SK-N-SH (cell line): ENCODE measurements at places on chromosomes 13 and 19. TPM values are rescaled to one million over a fixed set of nuclear protein-coding genes. Genes with fewer than 3 reads are reported as not detected.

DNA sequence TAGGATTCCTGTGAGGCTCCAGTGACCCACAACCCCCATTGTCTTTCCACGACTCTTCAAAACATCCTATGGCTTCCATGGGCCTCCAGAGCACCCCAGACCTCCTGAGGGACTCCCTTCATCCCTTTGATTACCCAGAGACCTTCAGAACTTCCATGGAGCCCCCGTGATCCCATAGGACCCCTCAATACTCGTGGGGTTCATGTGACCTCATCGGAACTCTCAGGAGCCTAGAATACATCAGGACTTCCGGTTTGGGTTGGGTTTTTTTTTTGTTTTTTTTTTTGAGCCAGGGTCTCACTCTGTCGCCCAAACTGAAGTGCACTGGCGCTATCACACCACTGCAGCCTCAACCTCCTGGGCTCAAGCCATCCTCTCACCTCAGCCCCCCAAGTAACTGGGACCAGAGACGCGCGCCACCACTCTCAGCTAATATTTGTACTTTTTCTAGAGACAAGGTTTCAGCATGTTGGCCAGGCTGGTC, 774 bp downstream of the ALDH16A1 start:
- DNase-seq = no peak
- H3K36me3 ChIP-seq = peaks cover 9% of the 10 kb centered on the region
- peak overlapping the region; percentile 95 for H3K27ac ChIP-seq
- H3K4me1 ChIP-seq = no peaks in the 10 kb centered on the region; the same call in 1 of the 2 replicates
- peak overlapping the region; percentile 61 for H3K4me3 ChIP-seq

DNA sequence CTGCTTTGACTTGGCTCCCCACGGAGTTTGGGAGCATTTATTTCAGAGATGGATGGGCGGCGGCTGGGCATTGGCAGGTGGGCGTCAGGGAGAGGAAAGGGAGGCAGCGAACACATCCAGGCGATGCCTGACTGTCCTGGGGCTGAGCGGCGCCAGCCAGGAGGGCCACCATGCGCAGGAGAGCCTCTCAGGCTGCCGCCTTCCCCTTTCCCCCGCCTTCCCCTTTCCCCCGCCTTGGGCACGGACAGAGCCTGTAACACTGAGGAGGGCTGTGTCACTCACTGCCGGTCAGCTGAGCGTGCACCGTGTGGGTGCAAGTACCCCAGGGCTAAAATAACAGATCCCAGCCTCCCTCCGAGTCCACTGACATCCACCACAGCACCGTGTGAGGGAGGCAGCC, 11.4 kb downstream of the MCF2L start:
- peaks cover 6% of the 10 kb centered on the region; the same call in 1 of the 2 replicates for H3K27me3 ChIP-seq
- H3K4me3 ChIP-seq = no peak overlapping the region
- H3K36me3 ChIP-seq = no peaks in the 10 kb centered on the region
- peak; percentile 85 for DNase-seq
- H3K4me1 ChIP-seq = peaks cover 72% of the 10 kb centered on the region; the same call in 1 of the 2 replicates

DNA sequence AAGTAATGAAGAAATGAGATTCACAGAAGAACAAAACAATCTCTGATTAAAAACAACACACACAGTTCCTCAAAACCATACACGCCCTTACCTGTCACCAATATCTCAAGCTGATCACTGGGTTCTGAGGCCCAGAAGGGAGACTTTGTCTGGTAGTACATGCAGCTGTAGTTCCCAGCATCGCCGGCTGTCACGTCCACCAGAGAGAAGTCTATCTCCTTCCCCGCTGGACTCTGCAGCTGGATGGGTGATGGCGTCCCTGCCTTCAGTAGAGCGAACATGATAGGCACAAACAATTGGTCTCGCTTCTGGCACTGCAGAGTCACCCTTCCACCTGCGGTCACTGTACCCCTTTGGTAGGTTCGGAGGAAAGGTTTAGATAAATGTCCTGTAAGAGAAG, 7.3 kb downstream of the TARM1 start:
- no peak overlapping the region for H3K27ac ChIP-seq
- H3K4me3 ChIP-seq = no peak overlapping the region
- no peaks in the 10 kb centered on the region for H3K4me1 ChIP-seq
- H3K27me3 ChIP-seq = peaks cover 66% of the 10 kb centered on the region; the same call in 1 of the 2 replicates
- no peak for DNase-seq
- no peaks in the 10 kb centered on the region for H3K36me3 ChIP-seq

GRCh38 chr19:2477141-2477710, 1.3 kb downstream of the GADD45B start:
- H3K4me3 ChIP-seq = peak overlapping the region; percentile 67
- peak overlapping the region; percentile 88 for H3K27ac ChIP-seq
- no peak for DNase-seq
- H3K27me3 ChIP-seq = no peaks in the 10 kb centered on the region

DNA sequence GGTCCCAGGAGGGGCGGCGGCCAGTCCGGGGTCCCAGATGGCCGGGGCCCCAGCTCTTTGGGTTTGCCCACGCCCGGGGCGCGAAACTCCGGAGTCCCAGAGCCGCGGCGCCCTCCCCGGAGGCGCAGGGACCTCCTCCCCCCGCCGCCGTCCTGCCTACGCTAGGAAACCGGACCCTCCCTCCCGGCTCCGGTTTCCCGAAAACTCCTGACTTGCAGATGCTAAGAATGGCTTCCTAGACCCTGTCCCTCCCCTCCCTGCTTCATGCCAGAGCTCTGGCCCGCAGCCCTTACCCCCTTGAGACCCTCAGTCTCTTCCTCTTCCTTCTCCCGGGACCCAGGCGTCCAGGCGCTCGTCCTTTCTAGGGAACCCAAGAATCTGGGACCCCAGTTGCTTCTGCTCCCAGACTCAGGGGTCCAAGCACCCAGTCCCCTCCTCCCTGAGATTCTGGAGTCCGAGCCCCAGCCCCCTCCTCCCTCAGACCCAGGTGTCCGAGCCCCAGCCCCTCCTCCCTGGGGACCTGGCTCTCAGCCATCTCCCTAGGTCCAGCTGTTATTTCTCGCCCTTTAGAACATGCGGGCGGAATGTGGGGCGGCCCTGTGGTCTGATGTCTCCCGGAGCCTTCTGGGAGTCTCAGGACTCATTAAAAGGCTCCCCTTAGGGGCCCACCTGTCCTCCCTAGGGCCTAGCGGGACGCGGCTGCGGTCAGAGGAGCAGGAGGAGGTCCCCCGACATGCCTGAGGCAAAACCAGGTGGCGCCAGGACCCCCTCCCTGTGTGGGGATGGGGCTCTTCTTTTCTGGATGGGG, at the start of gene MYBPC2:
MYBPC2 (plus strand) TSS at position 672 of the 808 bp plus-strand sequence; CDS start at position 734, 62 bp downstream.
- DNase-seq = no peak
- H3K4me3 ChIP-seq = peak within 1 kb of the TSS; percentile 48
- peaks cover 32% of the 10 kb centered on the region for H3K27me3 ChIP-seq
- H3K27ac ChIP-seq = peak within 1 kb of the TSS; percentile 75; the same call in 1 of the 2 replicates
- H3K36me3 ChIP-seq = no peaks in the 10 kb centered on the region

DNA sequence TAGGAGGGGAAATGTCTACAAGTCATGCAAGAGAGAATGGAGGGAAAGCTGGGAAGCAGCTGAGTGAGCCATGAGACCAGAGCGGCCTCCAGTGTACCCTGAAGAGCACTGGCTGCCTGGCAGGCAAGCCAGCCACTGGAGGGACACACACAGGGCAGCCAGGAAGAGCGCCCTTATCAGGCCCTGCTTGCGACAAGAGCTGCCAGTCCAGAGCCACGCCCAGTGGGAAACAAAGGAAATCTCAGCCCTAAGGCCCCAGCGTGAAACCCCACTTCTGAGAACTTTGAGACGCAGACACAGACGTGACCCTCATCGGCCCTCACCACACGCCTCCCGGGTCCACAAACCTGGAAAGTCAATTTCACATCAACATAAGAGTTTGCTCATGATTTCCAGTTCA, 105.0 kb downstream of the STK24 start:
- H3K27me3 ChIP-seq = no peaks in the 10 kb centered on the region
- DNase-seq = no peak
- peaks cover 8% of the 10 kb centered on the region; the same call in 1 of the 2 replicates for H3K4me1 ChIP-seq
- H3K36me3 ChIP-seq = peaks cover 45% of the 10 kb centered on the region
- no peak overlapping the region for H3K4me3 ChIP-seq

DNA sequence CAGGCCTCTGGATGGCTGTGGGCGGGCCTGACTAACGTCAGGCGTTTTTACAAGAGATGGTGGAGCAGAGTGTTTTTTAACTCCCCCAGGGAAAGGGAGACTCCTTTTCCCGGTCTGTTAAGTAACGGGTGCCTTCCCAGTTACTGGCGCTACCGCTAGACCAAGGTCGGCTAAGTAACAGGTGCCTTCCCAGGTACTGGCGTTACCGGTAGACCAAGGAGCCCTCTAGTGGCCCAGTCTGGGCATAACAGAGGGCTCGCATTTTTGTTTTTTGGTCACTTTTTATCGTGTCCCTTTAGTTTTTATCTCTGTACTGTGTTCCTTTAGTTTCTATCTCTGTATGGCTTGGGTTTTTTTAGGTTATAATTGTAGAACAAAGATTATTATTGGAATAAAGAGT, 10.0 kb downstream of the ZNF383 start:
- DNase-seq = peak; percentile 31
- no peak overlapping the region for H3K27ac ChIP-seq
- H3K4me3 ChIP-seq = no peak overlapping the region
- peaks cover 32% of the 10 kb centered on the region for H3K36me3 ChIP-seq

DNA sequence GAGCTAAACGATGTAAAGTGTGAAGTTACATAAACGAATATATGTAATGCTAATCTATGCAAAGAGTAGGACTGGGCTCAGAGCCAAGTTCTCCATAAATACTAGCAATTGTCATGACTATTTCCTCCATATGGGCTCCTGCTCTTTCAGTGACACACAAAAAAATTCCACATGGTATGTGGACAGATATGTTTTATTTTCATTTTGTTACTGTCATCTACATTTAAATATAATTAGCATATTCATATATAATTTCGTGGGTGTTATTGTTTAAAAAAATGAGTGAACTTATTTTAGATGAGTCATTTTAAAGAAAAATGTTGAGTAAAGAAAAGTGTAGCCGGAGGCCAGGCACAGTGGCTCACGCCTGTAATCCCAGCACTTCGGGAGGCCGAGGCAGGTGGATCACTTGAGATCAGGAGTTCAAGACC, 5.0 kb upstream of the IGSF23 start:
- H3K4me3 ChIP-seq = no peak overlapping the region
- no peaks in the 10 kb centered on the region for H3K27me3 ChIP-seq
- H3K4me1 ChIP-seq = no peaks in the 10 kb centered on the region

GRCh38 chr19:38274739-38275138, 10.4 kb downstream of the SPINT2 start:
- peaks cover 8% of the 10 kb centered on the region for H3K4me1 ChIP-seq
- H3K4me3 ChIP-seq = no peak overlapping the region
- no peaks in the 10 kb centered on the region for H3K27me3 ChIP-seq
- no peaks in the 10 kb centered on the region for H3K36me3 ChIP-seq
- no peak overlapping the region for H3K27ac ChIP-seq

DNA sequence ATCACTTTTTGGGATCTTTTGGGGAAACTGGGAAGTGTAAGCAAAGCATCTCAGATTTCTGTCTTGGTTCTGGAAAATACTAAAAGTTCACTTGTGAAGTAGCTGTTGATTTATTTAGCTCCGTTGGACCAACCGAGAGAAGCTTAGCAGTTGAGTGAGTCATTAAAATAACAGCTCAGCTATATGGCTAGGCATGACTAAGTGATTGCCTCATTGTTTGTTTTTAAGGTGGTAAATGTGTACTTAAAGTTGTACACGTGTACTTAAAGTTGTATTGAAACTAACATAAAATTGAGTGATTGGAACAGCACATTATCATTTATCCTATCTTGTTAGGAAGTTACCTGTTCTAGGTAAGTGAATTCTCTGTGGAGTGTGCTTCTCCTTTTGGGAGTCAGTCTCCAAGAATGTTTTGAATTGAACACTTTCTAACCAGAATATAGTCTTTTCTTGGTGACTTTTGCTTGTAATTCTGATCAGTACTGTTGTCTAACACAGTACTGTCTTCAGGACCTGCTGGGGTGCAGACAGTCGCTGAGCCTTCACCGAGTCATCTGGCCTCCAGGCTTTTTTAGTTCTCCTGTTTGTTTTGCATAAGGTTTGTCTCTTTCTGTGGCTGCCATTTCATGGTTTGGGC, 2.9 kb upstream of the DCUN1D2 start:
- H3K4me1 ChIP-seq = peaks cover 23% of the 10 kb centered on the region; the same call in 1 of the 2 replicates

DNA sequence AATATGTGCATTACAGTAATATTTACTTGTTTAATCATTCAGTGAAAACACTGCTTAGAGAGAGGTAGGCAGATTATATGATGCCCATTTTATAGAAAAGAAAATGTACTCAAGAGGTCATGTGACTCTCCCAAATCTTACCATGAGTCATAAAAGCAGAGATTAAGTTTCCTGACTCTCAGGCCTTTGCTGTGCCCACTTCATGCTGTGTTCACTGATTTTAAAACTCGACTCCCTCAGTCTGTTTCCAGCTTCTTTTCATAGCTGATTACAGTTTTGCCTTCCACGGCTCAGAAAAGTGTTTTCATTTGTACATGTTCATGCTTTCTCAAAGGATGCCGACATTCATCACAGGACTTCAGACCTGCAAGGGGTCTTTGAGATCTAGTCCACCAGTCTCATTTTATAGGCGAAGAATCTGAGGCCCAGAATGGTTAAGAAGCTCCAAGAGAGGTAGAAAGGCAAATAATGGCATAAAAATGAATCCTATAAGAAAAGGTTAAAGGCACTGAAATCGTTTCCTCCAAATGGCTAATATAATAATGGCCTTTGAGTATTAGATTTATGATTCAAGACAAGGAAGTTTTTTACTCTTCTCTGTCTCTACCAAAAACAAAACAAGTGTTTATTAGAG, 9.0 kb upstream of the IPO5 start:
- no peak for DNase-seq
- H3K27ac ChIP-seq = peak overlapping the region; percentile 56
- H3K4me1 ChIP-seq = peaks cover 37% of the 10 kb centered on the region; the same call in 1 of the 2 replicates
- no peak overlapping the region for H3K4me3 ChIP-seq

GRCh38 chr13:73421310-73421912, 362.6 kb downstream of the KLF5 start:
- DNase-seq = no peak
- no peaks in the 10 kb centered on the region for H3K36me3 ChIP-seq
- H3K27me3 ChIP-seq = no peaks in the 10 kb centered on the region
- H3K27ac ChIP-seq = no peak overlapping the region

GRCh38 chr13:51856027-51856736, 5.6 kb upstream of the CCDC70 start:
- no peaks in the 10 kb centered on the region for H3K27me3 ChIP-seq
- DNase-seq = no peak
- no peak overlapping the region for H3K27ac ChIP-seq
- H3K36me3 ChIP-seq = no peaks in the 10 kb centered on the region

GRCh38 chr19:40611096-40611495, 9.9 kb downstream of the LTBP4 start:
- peaks cover 28% of the 10 kb centered on the region; the same call in 1 of the 2 replicates for H3K4me1 ChIP-seq
- no peak overlapping the region for H3K27ac ChIP-seq
- H3K4me3 ChIP-seq = peak overlapping the region; percentile 46; the same call in 1 of the 2 replicates
- no peaks in the 10 kb centered on the region for H3K27me3 ChIP-seq
- no peak for DNase-seq

- no peak overlapping the region for H3K27ac ChIP-seq
- no peaks in the 10 kb centered on the region; the same call in 1 of the 2 replicates for H3K27me3 ChIP-seq
- no peaks in the 10 kb centered on the region for H3K36me3 ChIP-seq
- H3K4me1 ChIP-seq = no peaks in the 10 kb centered on the region; the same call in 1 of the 2 replicates
Measured at GRCh38 chr13:43994999-43995859, 115.5 kb downstream of the LACC1 start.

GRCh38 chr13:111967572-111968201, 99.3 kb upstream of the SOX1 start:
- no peak overlapping the region for H3K27ac ChIP-seq
- no peak overlapping the region for H3K4me3 ChIP-seq
- no peak for DNase-seq
- no peaks in the 10 kb centered on the region for H3K36me3 ChIP-seq
- peaks cover 10% of the 10 kb centered on the region; the same call in 1 of the 2 replicates for H3K27me3 ChIP-seq

The HCN2 gene
- polyA plus RNA-seq = 3.4 and 5.6 TPM in 2 replicates

The ABHD13 gene
- polyA plus RNA-seq = 2.9 and 4.0 TPM in 2 replicates

The SYT5 gene
- 0.21 and 0.39 TPM in 2 replicates for polyA plus RNA-seq

The N4BP2L1 gene
- polyA plus RNA-seq = 1.2 and 1.3 TPM in 2 replicates

The CEACAM4 gene
- polyA plus RNA-seq = not detected in 2 replicates

The TJP3 gene
- 0.24 and 0.36 TPM in 2 replicates for polyA plus RNA-seq
